ENCODE measurements at places on chromosomes 3 and 15. TPM values are rescaled to one million over a fixed set of nuclear protein-coding genes. Genes with fewer than 3 reads are reported as not detected.

Gene PIGZ
- total RNA-seq = 0.67 TPM

GRCh38 chr15:42716125-42716524, 20.8 kb downstream of the CDAN1 start:
- no peak for DNase-seq

GRCh38 chr15:28904541-28905315, 19.0 kb downstream of the APBA2 start:
- no peak for DNase-seq

DNA sequence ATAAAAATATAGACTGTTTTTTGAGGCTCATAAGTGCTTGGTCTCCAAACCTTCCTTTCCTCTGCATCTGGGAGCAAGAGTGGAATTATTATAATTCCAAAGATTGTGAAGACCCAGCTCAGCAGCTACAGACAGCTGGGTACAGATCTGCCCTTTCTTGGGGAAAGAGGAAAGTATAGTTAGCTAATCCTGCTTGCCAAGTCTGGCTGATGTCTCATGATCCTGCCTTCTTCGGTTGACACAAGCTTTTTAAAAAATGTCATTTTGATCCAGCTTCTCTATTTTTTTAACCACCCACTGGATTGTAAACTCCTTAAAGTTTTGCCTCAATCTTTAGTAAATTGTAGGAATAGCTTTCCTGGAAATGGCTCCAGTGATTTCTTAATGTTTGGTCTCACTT, 181.1 kb downstream of the LRTM1 start:
- no peak for DNase-seq

DNA sequence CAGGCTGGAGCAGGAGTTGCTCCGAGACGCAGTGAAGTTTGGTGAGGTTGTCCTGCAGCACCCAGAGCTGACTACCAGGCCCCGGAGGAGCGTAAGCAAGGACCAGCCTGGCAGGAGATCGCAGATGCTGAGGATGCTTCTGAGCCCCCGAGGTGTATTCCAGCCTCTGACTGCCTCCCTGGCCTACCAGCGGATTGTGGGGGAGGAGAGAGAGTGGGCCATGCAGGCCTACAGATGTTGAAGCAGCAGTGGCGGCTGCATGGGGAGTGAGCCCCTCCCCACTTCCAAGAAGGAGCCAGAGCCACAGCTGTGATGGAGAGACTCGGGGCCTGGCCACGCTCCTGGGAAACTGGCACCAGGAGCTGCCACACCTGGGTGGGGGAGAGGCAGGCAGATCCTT, 302.5 kb upstream of the PROK2 start:
- DNase-seq = no peak

GRCh38 chr15:69400850-69401249, 13.3 kb upstream of the KIF23 start:
- no peak for DNase-seq

DNA sequence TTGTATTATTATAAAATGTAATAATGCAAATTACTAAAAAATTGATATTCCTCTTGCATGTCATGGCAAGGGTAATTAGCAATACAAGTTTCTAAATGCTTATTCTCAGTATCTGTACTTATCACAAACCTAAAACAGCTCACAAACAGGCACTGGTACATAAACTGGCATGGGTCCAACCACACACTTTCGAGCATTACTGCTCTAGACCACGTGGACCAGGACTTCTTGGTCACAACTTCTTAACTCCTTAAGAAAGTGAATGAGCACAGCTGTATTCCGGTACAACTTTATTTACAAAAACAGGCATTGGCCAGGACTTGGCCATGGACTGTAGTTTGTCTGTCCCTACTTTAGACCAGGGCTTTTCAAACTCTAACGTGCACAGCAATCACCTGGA, 173.3 kb downstream of the SUCLG2 start:
- no peak for DNase-seq

Gene GPR62
- 0.23 TPM for total RNA-seq
